ENCODE measurements at places on chromosomes 1 and 21.

DNA sequence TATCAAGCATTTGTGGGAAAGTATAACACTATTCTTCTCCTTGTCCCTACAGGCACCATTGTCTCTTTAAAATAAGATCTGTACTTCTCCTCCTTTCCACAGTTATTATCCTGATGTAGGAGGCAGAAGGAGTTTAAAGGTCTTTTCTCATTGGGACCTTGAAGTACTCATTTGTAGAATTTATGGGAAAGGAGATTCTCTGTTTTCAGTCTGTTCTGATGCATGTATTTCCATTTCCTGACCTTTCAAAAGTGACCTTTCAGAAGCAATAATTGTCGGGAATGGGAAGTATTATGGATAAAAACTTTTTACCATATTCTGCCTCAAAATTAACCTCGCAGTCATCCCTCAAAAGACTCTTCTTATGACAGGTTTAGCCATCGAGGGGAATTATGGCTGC is 224.8 kb downstream of the CTH start:
- no peak for DNase-seq
- no peak overlapping the region for H3K27ac ChIP-seq
- H3K4me3 ChIP-seq: no peak overlapping the region
- no peaks in the 10 kb centered on the region for H3K27me3 ChIP-seq
- peaks cover 9% of the 10 kb centered on the region for H3K4me1 ChIP-seq

DNA sequence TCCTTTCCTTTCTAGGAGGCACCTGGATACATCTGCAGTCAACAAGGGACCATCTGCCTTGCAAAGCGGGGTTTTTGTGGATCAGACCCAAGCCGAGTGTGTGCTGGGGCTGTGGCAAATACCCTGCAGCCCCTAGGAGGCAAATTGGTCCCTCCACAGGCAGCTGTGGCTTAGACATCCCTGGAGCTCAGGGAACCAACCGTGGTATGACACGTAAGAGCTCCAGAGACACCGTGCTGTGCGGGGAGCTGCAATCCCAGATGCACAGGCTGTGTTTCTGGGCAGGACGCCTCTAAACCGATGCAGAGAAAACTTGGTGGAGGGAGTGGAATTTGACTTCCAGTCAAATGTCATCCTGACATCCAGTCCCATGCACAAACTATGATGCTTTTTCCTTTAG is 141.5 kb downstream of the KAZN start:
- peaks cover 4% of the 10 kb centered on the region for H3K27me3 ChIP-seq
- no peak for DNase-seq
- H3K4me1 ChIP-seq: peaks cover 25% of the 10 kb centered on the region
- no peaks in the 10 kb centered on the region for H3K36me3 ChIP-seq

- H3K4me1 ChIP-seq: no peaks in the 10 kb centered on the region
- H3K4me3 ChIP-seq: peak within 1 kb of the TSS; percentile 69
- H3K27me3 ChIP-seq: peaks cover 7% of the 10 kb centered on the region
- no peak within 1 kb of the TSS for H3K27ac ChIP-seq
- peak; percentile 47 for DNase-seq
These were observed at the start of gene NPHS2 for GRCh38 chr1:179575497-179576314. Gene NPHS2, minus strand, starts transcription at chr1:179575948. Its CDS starts 84 bp downstream, at chr1:179575864.

DNA sequence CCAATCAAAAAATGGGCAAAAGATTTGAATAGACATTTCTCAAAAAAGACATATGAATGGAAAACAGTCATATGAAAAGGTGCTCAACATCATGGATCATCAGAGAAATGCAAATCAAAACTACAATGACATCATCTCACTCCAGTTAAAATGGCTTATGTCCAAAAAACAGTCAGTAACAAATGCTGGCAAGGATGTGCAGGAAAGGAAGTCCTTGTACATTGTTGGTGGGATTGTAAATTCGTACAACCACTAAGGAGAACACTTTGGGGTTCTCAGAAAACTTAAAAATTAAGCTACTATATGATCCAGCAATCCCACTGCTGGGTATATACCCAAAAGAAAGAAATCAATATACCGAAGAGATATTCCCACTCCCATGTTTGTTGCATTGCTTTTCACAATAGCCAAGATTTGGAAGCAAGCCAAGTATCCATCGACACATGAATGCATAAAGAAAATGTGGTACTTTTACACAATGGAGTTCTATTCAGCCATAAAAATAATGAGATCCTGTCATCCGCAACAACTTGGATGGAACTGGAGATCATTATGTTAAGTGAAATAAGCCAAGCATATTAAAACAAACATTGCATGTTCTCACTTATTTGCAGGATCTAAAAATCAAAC is 17.9 kb downstream of the GBP5 start:
- no peak for DNase-seq
- H3K4me3 ChIP-seq: no peak overlapping the region
- no peaks in the 10 kb centered on the region for H3K36me3 ChIP-seq
- H3K27me3 ChIP-seq: no peaks in the 10 kb centered on the region
- no peaks in the 10 kb centered on the region for H3K4me1 ChIP-seq

GRCh38 chr1:99327357-99327756 is 63.1 kb downstream of the PLPPR4 start:
- H3K4me3 ChIP-seq: no peak overlapping the region
- DNase-seq: no peak
- no peaks in the 10 kb centered on the region for H3K36me3 ChIP-seq
- no peaks in the 10 kb centered on the region for H3K27me3 ChIP-seq

DNA sequence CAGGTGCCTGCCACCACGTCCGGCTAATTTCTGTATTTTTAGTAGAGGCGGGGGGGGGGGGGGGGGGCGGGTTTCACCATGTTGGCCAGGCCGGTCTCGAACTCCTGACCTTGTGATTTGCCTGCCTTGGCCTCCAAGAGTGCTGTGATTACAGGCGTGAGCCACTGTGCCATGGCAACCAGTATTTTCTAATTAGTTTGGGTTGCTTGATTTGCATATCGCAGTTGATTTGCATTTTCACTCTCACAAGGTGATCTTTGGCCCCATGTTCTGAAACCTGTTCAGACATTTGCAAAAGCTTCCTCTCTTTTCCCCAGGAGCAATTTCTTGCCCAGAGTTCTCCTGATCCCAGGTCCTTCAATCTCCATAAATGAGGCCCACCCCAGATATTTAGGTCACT is 1.7 kb downstream of the TOR3A start:
- peaks cover 7% of the 10 kb centered on the region for H3K4me1 ChIP-seq
- no peak overlapping the region for H3K27ac ChIP-seq
- H3K36me3 ChIP-seq: no peaks in the 10 kb centered on the region
- peak overlapping the region; percentile 65 for H3K4me3 ChIP-seq
- peaks cover 1% of the 10 kb centered on the region for H3K27me3 ChIP-seq

DNA sequence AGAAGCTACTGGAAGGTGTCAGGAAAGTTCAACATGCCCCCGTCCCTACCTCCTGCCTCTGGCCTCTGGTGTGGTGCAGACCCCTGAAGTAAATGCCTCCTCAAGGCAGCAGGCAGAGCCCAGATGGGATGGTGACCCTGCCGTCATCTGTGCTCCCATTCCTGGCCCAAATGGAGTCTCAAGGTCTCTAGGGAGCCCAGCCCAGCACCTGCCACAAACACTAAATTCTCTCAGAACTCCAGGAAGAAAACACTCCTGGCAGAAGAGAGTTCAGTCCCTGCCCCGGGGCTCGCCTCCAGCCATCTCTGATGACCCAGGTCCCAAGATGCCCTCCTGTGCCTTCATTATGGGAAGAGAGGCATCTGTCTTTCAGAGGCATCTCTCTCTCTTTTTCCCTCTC is 261.6 kb upstream of the TMEM51 start:
- peak; percentile 55 for DNase-seq
- no peaks in the 10 kb centered on the region for H3K36me3 ChIP-seq
- peak overlapping the region; percentile 34 for H3K4me3 ChIP-seq
- peak overlapping the region; percentile 73 for H3K27ac ChIP-seq
- H3K27me3 ChIP-seq: peaks cover 13% of the 10 kb centered on the region

DNA sequence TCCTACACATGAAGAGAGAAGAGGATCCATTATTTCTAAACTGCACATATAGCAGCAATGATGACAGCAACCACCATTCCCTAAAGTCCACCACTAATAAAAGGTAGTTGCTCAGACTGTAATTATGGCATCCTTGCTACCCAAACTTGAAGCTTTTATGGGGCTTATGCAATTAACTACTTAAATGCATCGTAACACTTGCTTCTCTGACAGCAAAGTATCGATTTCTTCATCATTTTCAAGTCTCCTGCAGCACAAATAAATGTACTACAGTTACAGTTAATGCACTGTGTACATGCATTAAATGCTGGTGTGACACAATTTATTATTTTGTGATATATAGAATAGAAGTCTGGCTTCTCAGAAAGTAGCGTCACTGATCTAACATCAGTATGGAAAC is 241.7 kb downstream of the USH2A start:
- peak overlapping the region; percentile 50 for H3K27ac ChIP-seq
- peaks cover 55% of the 10 kb centered on the region for H3K4me1 ChIP-seq
- no peak for DNase-seq
- peak overlapping the region; percentile 31 for H3K4me3 ChIP-seq

- DNase-seq: peak; percentile 55
- no peaks in the 10 kb centered on the region for H3K36me3 ChIP-seq
- H3K4me1 ChIP-seq: peaks cover 6% of the 10 kb centered on the region
These were observed 16.5 kb downstream of the CCDC30 start for GRCh38 chr1:42479621-42480020.

- no peak overlapping the region for H3K4me3 ChIP-seq
- H3K36me3 ChIP-seq: peaks cover 4% of the 10 kb centered on the region
- DNase-seq: no peak
- H3K4me1 ChIP-seq: peaks cover 2% of the 10 kb centered on the region
- H3K27me3 ChIP-seq: no peaks in the 10 kb centered on the region
These were observed 445.1 kb downstream of the AJAP1 start for GRCh38 chr1:5099558-5099957.

GRCh38 chr1:164640686-164641352 is 81.8 kb downstream of the PBX1 start:
- H3K27ac ChIP-seq: no peak overlapping the region
- H3K36me3 ChIP-seq: no peaks in the 10 kb centered on the region
- H3K4me3 ChIP-seq: no peak overlapping the region

GRCh38 chr1:235297579-235297978 is 30.4 kb downstream of the ARID4B start:
- no peaks in the 10 kb centered on the region for H3K4me1 ChIP-seq
- H3K27ac ChIP-seq: no peak overlapping the region
- no peak for DNase-seq
- no peaks in the 10 kb centered on the region for H3K36me3 ChIP-seq
- H3K27me3 ChIP-seq: peaks cover 2% of the 10 kb centered on the region
- no peak overlapping the region for H3K4me3 ChIP-seq

GRCh38 chr1:167328306-167328815 is 107.7 kb downstream of the POU2F1 start:
- no peak overlapping the region for H3K4me3 ChIP-seq
- H3K27me3 ChIP-seq: no peaks in the 10 kb centered on the region
- H3K36me3 ChIP-seq: peaks cover 5% of the 10 kb centered on the region

DNA sequence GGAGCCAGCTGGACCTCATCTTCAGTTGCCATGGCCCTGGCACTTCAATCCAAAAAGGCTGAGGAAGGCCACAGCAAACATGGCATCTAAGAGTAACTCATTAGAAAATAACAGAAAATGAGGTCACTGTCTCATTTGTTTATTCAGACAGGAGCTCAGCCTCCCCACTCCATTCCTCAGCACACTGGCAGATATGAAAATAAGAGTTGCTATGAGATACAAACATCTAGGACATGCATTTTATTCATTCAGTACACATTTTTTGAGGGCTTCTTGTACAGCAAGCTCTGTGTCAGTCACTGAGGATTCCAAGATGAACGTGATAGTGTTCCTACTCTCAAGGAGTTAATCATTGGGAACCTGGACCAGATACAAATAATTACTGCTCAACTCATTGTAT is 32.7 kb upstream of the TMEM125 start:
- H3K4me1 ChIP-seq: peaks cover 2% of the 10 kb centered on the region
- H3K4me3 ChIP-seq: peak overlapping the region; percentile 5
- H3K36me3 ChIP-seq: peaks cover 4% of the 10 kb centered on the region
- H3K27me3 ChIP-seq: peaks cover 5% of the 10 kb centered on the region
- no peak for DNase-seq

DNA sequence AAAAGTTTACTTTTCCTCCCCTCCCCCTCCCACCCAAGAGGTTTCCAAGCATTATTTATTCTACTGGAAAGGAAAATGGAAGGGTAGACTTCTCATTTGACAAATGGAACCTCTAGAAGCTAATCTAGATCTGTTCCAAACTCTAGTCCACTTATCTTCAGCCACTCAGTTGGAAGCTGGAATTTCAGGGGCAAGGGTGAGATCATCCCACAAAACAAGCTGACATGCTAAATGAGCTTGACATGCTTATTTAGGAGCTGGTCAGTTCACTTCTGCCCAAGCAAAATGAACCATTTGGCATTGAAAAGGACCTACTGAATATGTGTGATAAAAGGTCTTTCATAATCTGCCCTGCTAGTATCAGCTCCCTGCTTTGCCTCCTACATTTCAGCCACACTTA is 5.0 kb downstream of the LRRC41 start:
- peaks cover 2% of the 10 kb centered on the region for H3K27me3 ChIP-seq
- DNase-seq: no peak
- H3K36me3 ChIP-seq: no peaks in the 10 kb centered on the region
- H3K27ac ChIP-seq: no peak overlapping the region
- peaks cover 16% of the 10 kb centered on the region for H3K4me1 ChIP-seq
- no peak overlapping the region for H3K4me3 ChIP-seq

DNA sequence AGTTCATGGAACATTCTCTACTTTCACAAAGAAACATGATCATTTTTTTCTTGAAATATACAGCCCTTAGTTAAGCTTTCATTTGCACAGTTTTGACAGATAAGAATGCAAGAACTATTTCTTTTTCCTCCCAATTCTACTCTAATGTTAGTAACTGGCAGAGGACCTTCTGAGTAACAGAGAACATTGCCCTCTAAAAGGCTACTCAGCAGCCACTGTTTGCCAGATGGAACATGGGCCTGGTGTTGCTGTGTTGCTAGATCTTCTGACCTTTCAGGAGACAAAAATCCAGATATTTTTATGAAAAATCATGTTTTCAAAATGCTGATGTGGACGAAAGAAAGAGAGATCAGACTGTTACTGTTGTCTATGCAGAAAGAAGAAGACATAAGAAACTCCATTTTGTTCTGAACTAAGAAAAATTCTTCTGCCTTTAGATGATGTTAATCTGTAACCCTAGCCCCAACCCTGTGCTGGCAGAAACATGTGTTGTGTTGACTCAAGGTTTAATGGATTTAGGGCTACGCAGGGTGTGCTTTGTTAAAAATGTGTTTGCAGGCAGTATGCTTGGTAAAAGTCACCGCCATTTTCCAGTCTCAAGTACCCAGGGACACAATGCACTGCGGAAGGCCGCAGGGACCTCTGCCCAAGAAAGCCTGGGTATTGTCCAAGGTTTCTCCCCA is 2.9 kb upstream of the PRDX6 start:
- H3K4me3 ChIP-seq: no peak overlapping the region
- H3K27me3 ChIP-seq: peaks cover 2% of the 10 kb centered on the region
- DNase-seq: no peak

GRCh38 chr1:234687011-234687410 is 77.0 kb upstream of the IRF2BP2 start:
- DNase-seq: no peak
- peaks cover 2% of the 10 kb centered on the region for H3K27me3 ChIP-seq
- no peak overlapping the region for H3K4me3 ChIP-seq
- H3K36me3 ChIP-seq: peaks cover 8% of the 10 kb centered on the region
- peaks cover 2% of the 10 kb centered on the region for H3K4me1 ChIP-seq
- no peak overlapping the region for H3K27ac ChIP-seq
